ENCODE measurements at places on chromosomes 11 and 22.

DNA sequence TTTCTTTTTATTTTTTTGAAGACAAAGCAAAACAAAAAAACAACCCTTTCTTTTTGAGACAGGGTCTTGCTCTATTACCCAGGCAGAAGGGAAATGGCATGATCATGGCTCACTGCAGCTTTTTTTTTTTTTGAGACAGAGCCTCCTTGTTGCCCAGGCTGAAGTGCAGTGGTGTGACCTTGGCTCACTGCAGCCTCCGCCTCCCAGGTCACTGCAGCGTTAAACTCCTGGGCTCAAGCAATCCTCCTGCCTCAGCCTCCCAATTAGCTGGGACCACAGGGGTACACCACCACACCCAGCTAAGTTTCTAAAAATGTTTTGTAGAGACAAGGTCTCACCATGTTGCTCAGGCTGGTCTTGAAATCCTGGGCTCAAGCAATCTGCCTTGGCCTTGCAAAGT lies 124.6 kb downstream of the ABTB2 start:
- no peak for DNase-seq

GRCh38 chr11:64492561-64492960 lies 98.5 kb upstream of the SLC22A12 start:
- no peak for DNase-seq

- no peak for DNase-seq
Measured at GRCh38 chr11:120290956-120291355, 34.1 kb upstream of the TLCD5 start.

- DNase-seq, result no peak
Measured at GRCh38 chr11:57300785-57301184, 24.0 kb downstream of the TNKS1BP1 start.

DNA sequence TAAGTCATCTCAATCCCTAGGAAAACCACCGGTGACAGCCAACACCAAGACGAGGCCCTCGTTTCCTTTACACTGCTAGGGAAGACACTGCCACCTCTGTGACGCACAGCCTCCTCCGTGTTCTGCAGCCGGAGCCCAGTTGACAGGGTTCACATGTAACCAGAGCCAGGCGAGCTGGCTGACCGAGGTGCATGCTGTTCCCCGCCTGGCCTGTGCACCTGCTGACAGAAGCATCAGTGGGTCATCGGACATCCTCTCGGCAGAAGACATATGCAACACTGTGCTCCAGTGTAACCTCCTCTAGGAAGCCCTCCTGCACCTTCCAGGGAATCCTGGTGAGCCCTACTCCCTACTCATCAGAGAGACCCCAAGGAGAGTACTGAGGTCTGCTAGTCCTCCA lies 114.2 kb upstream of the TP53AIP1 start:
- no peak for DNase-seq

- peak; percentile 95 for DNase-seq
Measured at GRCh38 chr11:47176328-47177228, at the start of gene ARFGAP2. ARFGAP2 (minus strand) TSS chr11:47176879; CDS start chr11:47176853, 26 bp downstream.

- DNase-seq, result no peak
Measured at GRCh38 chr11:46533396-46534100, 60.3 kb downstream of the AMBRA1 start.

DNA sequence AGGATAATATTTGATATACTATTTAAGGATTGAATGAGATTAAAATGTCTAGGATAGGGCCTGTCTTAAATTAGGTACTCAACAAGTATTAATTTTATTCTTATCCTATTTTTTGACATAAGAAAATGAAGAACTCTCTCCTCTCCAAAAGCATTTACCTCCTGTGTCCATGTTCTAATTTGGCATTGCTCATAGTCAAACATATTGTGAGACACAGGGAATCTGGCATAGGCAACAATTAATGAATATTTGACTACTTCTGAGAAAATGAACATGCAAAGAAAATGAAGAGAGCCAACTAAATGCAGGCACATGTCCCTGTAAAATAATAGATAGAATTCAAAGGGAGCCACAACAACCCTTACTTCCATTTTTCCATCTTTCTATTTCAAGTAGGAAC lies 198.5 kb upstream of the C11orf87 start:
- DNase-seq, result no peak

GRCh38 chr11:83249972-83250593 lies 36.1 kb downstream of the CCDC90B start:
- DNase-seq, result no peak

DNA sequence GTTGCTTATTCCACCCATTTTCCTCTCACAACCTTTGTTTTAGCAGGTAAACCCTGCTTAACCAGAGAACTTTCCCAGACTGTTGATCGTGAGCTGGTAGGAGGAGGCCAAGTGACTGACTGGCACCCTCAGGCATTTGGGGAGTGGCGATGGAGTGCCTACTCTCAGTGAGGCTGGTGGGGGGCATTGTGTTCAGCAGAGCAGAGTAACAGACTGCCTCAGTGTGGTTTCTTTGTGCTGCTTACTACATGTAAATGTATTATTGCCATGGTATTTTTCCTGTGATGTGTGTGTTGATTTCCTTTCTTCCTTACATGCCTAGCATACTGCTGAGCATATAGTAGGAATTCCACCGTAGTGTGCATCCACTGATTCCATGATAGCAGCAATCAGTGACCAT lies 2.6 kb downstream of the MARK2 start:
- DNase-seq, result no peak

GRCh38 chr11:131328843-131329242 lies 41.6 kb upstream of the NTM start:
- DNase-seq, result no peak
